ENCODE measurements at places on chromosomes 12 and 14.

DNA sequence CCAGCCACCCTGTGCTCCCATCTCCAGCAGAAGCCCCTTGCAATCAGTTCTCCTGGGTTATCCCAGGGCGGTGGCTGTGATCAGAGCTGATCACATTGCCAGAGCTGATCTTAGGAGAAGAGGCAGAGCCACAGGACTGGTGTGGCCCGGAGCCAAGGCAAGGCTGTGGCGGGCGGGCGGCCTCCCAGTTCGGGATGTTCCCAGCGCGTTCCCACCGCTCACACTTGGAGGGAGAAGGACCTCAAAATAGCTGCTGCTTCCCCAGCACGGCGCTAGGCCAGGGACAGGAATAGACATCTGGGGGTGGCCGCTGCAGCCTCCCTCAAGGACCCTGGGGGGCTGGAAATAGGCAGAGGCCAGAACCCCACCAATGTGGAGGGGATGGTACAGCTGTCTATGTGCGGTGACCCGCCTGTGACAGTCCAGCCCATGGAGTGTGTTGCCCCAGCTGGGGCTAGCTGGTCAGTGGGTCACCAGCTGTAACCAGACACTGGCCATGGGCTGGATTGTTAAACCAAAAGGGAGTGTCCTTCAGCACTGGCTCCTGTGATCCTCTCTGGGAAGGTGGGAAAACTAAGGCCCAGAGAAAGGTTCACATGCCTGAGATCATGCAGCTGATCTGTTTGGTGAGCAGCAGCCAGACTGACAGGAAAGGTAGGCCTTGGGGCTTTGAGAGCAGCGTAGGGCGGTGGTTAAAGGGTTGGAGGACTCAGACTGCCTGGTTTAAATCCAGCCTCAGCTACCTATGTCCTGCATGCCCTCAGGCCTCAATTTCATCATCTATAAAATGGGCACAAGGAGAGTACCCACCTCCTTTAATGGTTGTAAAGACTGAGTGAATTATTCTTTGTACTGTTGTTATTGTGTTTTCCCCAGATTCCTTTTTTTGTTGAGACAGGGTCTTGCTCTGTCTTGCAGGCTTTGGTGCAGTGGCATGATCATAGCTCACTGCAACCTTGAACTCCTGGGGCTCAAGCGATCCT lies 8.0 kb upstream of the POP5 start:
- DNase-seq: no peak

GRCh38 chr12:88235183-88235833 lies 93.2 kb downstream of the TMTC3 start:
- DNase-seq: no peak

DNA sequence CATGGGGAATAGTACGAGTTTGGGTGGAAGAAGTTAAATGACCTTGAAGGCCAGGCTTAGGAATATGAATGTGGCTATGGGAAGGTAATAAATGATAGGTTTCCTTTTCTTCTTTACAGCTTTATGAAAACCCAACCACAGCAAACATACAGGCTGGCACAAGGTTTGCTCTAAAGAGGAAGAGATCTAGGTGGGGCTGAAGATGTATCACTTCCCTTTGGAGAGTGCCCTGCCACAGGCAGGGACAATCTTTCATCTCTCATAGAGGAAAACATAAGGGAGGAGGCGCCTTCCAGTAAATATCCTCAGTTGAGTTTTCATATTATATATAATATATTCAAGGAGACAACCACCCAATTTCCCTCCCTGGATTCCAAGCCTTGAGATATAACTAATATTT lies 72.9 kb upstream of the FRMD6 start:
- DNase-seq: no peak

- DNase-seq: no peak
Observed at GRCh38 chr14:85575617-85575898, 45.6 kb downstream of the FLRT2 start.
